ENCODE measurements at places on chromosomes 11 and 22.

DNA sequence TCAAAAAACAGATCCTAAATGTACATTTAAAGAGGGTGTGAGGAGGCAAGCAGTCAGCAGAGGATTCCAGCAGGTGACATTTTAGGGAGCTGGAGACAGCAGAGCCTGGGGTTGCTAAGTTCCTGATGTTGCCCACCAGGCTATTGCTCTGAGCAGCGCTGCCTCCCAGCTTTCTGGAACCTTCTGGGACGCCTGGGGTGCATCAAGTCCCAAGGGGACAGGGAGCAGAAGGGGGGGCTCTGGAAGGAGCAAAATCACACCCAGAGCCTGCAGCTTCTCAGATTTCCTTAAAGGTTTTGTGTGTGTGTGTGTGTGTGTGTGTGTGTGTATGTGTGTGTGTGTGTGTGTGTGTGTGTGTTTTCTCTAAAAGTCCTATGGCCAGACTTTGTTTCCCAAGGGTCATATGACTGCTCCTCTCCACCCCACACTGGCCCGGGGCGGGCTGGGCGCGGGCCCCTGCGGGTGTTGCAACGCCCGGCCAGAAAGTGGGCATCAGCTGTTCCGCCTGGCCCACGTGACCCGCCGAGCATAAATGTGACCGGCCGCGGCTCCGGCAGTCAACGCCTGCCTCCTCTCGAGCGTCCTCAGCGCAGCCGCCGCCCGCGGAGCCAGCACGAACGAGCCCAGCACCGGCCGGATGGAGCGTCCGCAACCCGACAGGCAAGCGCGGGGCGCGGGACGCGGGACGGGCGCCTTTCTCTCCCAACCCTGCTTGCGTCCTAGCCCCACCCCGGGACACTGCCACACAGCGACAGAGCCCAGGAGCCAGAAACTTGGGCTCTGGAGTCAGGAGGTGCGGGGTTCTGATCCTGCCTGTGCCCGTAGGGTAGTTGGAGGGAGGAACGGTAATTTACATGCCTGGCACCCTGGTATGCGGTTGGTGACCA is at the start of gene HMOX1:
TSS of gene HMOX1 (plus strand) at position 560 of the 887 bp plus-strand sequence. CDS start at position 638, 78 bp downstream.
- peak; percentile 62 for DNase-seq

DNA sequence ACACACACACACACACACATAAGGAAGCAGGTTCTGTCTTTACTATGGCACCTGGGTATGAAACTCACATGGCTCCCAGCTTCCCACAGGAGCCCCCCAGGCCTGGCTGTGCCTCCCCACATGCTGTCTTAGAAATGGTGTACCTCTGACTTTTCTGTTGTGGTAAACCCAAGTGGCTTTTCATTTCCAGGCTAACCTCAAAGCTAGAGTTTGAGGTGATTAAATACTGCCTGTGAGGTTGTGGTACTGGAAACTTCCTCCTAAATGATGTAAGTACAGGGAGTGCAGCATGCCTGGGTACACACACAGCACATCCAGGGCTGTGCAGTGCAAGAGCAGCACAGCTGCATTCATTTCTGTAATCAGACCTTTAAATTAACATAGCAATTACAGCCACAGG is 34.4 kb downstream of the ME3 start:
- no peak for DNase-seq

- DNase-seq = peak; percentile 21
Measured at GRCh38 chr11:32353884-32354283, 81.5 kb downstream of the WT1 start.

DNA sequence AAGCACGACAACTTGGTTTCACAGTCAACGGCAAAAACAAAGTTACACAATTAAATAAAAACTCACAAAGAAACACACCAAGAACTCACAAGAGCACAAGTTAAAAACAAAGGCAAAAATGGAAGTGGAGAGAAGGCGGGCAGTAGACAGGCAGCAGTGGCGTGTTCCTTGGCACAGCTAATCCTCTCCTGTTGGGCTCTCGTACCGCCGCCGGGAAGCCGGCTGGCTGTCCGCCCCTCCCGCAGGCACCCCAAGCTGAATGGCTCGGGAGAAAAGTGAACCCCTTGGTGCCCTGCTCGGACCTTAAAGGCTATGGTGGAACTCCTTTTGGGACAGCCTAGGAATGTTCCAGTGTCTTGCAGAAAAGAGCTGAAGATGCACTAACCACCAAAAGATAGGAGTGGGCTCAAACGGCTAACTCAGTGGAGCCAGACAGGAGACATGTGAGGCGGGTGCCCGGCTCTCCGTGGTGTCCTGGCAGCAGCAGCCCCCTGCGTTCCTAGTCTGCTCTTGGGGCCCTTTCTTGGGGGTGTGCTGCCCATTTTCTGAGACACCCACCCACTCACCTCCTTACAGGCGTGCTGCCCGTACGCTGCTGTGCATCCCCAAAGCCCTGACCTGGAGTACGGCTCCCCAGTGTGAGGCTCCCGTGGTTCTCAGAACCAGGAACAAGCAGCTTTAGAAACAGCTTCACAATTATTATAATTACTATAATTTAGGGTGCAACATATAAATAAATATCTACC is 86.1 kb upstream of the BID start:
- no peak for DNase-seq

GRCh38 chr11:78262691-78263090 is 74.0 kb downstream of the USP35 start:
- DNase-seq = no peak

DNA sequence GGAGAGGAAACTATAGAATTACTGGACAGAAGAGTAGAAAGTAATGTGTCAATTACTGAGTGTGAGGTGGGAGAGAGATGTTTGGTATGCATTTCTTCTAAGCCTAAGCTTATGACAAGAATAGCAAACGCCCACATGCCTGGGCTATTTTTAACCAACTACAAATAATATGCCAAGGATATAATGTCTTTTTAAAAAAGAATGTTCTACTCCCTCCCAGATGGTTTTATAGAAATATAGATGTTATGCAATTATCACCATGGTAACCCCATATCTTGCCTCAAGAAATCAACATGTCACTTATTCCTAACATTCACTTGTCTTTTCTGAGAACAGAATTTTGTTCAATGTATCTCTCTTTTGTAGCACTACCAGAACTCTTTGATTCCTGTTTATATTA is 996.7 kb upstream of the CHORDC1 start:
- no peak for DNase-seq

GRCh38 chr22:38869663-38870062 is 2.4 kb downstream of the CBX6 start:
- DNase-seq = no peak
